ENCODE measurements at places on chromosomes 3 and 15. TPM values are rescaled to one million over a fixed set of nuclear protein-coding genes. Genes with fewer than 3 reads are reported as not detected.

- no peak for DNase-seq
- H3K27me3 ChIP-seq = no peaks in the 10 kb centered on the region
- H3K36me3 ChIP-seq = no peaks in the 10 kb centered on the region
- peak overlapping the region; percentile 53 for H3K27ac ChIP-seq
- H3K4me1 ChIP-seq = no peaks in the 10 kb centered on the region
Observed at GRCh38 chr3:129016356-129016719, 15.2 kb downstream of the EFCC1 start.

- no peak for DNase-seq
- H3K36me3 ChIP-seq = no peaks in the 10 kb centered on the region
- no peak overlapping the region for H3K27ac ChIP-seq
- H3K4me3 ChIP-seq = no peak overlapping the region
Observed at GRCh38 chr3:54827776-54828175, 100.1 kb downstream of the LRTM1 start.

The TTLL13 gene
- total RNA-seq = not detected

- no peaks in the 10 kb centered on the region for H3K27me3 ChIP-seq
- no peaks in the 10 kb centered on the region for H3K36me3 ChIP-seq
- DNase-seq = no peak
Observed at GRCh38 chr3:55678546-55679216, 191.6 kb upstream of the WNT5A start.

- peak overlapping the region; percentile 98 for H3K27ac ChIP-seq
- no peaks in the 10 kb centered on the region for H3K36me3 ChIP-seq
- no peaks in the 10 kb centered on the region for H3K27me3 ChIP-seq
- H3K4me3 ChIP-seq = peak overlapping the region; percentile 99
- H3K4me1 ChIP-seq = peaks cover 48% of the 10 kb centered on the region
- DNase-seq = no peak
Observed at GRCh38 chr3:45994419-45995235, 997 bp downstream of the FYCO1 start.

DNA sequence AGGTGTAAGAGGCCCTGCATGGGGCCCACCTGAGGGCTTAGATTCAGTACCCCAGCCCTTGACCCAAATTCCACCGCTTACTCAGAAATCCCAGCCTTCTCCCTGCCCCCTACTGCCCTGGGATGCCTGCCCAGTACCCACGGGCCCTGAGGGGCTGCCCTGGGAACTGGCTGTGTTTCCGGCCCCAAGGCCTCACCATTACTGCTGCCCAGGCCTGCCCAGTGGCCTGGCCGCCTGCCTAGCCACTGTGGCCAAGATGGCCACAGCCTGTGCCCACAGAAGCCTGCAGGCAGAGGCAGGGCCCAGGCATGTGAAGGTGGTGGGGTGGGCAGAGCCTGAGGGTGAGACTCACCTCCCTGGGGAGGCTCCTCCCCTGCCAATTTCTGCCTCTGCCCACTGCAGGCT lies 6.1 kb upstream of the PRKCD start:
- no peaks in the 10 kb centered on the region for H3K27me3 ChIP-seq
- H3K27ac ChIP-seq = no peak overlapping the region
- DNase-seq = no peak
- no peak overlapping the region for H3K4me3 ChIP-seq
- no peaks in the 10 kb centered on the region for H3K4me1 ChIP-seq
- no peaks in the 10 kb centered on the region for H3K36me3 ChIP-seq

The ALDH1A3 gene
- total RNA-seq = 36.4 TPM

The OSBPL10 gene
- total RNA-seq = 7.8 TPM

- no peaks in the 10 kb centered on the region for H3K4me1 ChIP-seq
- DNase-seq = no peak
- no peak overlapping the region for H3K27ac ChIP-seq
- no peaks in the 10 kb centered on the region for H3K36me3 ChIP-seq
- no peaks in the 10 kb centered on the region for H3K27me3 ChIP-seq
Observed at GRCh38 chr3:31918179-31919150, 62.6 kb downstream of the OSBPL10 start.

GRCh38 chr3:23953523-23953922 lies 8.4 kb downstream of the NR1D2 start:
- H3K36me3 ChIP-seq = no peaks in the 10 kb centered on the region
- H3K27me3 ChIP-seq = no peaks in the 10 kb centered on the region
- DNase-seq = no peak
